Activated T-helper 1 cell treated with anti-CD3 and anti-CD28 coated beads, Interleukin-2, amount 50 U/mL, for 16 hours (primary cell): ENCODE measurements at places on chromosomes 6 and 20.

GRCh38 chr6:2225422-2226392, 19.7 kb downstream of the GMDS start:
- DNase-seq = no peak

DNA sequence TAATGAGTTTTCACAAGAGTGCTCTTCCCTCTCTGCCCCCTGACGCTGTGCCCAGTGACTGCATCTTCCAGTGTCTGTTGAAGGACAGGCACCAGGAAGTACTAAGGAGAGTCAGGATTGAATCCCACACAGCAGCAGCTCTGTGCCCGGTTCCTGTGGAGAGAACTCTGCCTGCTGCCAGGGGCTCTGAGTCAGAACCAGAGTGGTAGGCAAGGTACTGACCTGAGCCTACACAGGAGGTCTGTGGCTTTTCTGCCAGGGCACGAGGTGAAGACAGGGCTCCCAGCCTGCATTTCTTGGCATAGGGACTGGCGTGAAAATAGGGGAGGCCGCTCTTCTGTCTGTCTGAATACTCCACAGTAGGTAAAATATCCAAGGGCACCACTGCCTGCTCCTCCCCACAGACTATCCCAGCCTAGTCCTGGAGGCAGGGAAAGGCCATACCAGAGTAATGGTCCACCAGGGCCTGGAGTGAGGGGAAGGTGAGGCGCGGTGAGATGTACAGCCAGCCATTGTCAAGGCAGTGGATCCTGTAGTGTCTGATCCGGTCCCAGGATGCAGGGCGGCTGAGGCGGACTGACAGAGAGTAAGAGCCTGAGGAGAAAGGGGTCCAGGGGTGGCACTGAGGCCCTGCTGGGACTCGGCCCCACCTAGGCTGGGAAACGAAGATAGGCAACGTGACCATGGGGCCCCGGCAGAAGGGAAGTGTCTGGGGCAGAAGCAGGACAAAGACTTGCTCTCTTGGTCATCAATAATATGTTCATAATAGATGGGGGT, 9.4 kb downstream of the RAB5IF start:
- no peak for DNase-seq

DNA sequence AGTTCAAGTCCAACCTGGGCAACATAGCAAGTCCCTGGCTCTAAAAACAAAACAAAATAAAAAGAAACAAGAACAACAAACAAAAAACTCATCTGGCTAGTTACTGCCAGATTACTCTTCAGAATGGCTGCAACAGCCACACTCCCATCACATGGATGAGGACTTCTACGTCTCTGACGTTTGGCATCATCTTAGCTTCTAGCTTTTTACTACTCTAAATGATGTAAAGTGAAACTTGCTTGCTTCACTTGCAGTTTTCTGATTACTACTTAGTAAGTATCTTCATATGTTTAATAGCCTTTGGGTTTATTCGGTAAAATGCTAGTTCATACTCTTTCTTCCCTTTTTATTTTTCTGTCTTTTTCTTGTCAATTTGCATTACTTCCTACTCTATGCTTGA, 161.1 kb upstream of the CARMIL1 start:
- DNase-seq = no peak

DNA sequence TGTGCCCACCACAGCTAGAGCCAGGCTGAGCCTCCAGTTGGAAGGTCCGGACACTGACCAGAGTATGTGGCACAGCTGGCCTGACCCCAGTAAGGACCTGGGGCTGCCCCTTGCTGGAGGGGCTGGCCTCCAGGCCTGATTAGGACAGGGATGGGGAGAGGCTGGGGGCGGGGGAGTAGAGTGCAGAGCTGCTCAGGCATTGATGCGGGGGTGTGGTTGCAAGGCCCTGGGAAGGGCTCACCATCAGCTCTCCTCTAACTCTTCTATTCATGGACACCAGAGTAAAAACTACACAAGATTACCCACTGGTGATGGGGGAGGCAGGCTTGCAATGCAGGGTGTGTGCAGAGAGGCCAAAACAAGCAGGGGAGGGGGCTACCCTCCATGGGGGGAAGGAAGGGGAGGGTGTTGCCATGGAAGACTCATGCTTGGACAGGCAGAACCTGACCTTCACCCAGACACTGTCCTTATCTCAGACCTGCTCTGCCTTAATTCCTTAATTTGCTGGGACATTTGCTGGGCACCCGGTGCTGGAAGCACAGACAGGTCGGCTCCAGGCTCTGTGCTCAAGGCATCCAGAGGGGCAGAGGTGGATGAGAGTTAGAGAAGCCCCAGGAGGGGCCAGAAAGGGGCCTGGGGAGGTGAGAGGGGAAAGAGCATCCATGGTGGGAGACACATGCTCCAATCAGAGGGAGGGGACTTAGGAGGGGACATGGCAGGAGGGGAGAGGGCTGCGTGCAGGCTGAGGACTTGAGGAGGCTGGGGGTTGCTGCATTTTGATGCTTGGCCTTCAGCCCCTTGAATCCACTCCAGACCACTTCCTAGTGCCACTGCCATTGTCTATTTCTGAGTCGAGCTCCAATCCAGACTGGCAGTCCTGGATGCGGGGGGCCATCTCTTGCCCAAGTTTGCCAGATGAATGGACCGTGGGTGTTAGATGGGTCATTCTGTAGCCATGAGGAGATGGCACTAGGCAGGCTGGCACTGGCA, 7.6 kb upstream of the EMILIN3 start:
- DNase-seq = no peak

- DNase-seq = no peak
Observed at GRCh38 chr6:15620611-15621010, 42.2 kb downstream of the DTNBP1 start.

DNA sequence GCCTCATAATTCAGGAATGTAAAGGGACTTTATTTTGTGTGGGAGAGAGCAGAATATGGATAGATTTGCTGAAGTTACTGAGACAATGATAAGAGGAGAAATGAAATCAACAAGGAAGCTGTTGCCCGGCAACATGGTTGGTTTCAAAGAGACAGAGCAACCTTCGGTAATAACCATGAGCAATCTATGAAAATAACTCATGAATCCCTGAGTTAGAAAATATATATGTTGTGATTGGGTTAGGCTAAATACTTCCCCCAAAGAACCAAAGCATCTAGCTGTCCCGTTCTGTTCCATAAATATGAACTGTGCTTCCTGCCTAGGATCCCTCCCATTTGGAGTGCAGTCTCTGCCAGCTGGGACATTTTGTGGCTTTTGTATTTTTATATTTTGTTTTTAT, 23.1 kb downstream of the SERPINB1 start:
- no peak for DNase-seq

- DNase-seq = no peak
Observed at GRCh38 chr20:58595167-58595566, 55.9 kb upstream of the STX16 start.

DNA sequence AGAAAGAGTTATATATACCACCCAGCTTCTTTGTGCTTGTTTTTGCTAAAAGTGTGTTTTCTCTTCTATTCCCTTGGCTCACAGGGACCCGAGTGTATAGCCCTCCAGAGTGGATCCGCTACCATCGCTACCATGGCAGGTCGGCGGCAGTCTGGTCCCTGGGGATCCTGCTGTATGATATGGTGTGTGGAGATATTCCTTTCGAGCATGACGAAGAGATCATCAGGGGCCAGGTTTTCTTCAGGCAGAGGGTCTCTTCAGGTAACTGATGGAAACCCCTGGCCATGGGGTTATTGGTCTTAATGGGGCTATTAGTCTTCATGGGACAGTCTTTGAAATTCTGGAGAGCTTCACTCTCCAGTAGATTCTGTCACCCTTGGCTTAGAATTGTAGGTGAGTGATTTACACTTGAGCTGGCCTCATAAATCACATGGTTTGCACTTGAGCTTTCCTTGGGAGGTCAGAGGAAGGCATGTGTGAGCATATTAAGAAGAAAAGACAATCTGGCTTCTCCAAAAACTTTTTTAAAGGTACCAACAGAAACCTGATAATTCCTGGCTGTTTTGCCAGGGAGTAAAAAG, 3.0 kb downstream of the PIM1 start:
- no peak for DNase-seq

- DNase-seq = no peak
Observed at GRCh38 chr20:22525821-22526220, 58.6 kb downstream of the FOXA2 start.

DNA sequence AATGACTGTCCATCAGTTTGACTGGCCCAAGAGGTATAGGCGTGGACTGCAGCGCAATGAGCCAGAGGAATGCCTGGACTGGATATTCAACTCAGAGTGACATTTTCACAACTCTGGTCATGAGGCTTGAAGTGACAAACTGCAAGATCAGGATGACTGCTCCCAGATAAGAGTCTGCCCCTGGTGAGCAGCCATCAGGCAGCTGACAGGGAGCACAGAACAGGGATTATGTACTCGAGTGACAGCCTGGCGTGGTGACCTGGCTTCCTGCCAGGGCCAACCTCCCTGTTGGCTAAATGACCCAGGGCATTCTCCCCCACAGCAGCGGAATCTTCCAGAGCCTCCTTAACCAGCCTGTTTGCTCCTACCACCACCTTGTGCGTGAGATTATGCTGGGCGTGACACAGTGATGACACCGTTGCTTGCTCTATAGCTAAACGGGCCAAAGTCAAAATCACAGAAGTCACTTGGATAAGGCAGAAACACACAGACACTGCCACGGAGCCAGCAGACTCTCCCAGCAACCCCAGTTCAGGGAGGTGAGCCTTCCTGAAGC, 209.1 kb upstream of the JARID2 start:
- no peak for DNase-seq

DNA sequence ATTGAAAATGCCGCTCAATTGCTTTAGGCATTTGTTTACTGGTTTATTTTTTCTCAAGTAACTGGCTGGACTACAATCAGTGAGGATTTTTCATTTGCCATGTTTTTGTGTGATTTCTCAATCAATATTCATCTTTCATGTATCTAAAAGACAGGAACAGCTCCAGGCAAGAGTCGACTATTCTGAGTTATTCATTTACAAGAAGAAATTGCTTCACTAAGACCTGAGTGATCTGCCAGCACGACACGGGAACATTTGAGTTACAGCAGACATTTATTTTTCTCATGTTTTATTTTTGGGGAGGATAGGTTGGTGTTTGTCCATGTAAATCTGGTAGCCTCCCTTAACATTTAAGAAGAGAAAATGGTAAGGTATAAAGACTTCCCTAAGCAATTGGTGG, 124.1 kb downstream of the CBLN4 start:
- DNase-seq = no peak

DNA sequence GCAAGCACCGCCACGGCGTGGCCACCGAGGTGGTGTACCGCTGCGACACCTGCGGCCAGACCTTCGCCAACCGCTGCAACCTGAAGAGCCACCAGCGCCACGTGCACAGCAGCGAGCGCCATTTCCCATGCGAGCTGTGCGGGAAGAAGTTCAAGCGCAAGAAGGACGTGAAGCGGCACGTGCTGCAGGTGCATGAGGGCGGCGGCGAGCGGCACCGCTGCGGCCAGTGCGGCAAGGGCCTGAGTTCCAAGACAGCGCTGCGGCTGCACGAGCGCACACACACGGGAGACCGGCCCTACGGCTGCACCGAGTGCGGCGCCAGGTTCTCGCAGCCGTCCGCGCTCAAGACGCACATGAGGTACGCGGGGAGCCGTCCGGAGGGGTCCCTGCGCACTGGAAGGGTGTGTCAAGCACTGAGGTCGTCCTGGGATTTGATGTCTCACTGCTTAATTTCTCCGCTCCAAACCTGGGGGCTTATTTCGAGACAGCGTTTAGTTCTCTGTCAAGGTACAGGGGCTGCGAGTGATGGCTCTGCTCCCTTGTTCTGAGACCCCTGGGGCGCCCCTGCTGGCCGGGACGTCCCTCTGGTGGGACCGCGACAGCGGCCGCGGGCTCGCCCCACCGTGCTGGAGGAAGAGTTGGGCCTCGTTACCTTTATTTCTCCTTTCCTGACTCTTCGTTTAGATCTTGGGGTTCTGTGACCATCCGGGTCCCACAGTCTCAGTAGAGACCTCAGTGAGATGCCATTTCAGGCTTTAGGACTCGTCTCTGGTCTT, 3.6 kb downstream of the GZF1 start:
- DNase-seq = no peak

DNA sequence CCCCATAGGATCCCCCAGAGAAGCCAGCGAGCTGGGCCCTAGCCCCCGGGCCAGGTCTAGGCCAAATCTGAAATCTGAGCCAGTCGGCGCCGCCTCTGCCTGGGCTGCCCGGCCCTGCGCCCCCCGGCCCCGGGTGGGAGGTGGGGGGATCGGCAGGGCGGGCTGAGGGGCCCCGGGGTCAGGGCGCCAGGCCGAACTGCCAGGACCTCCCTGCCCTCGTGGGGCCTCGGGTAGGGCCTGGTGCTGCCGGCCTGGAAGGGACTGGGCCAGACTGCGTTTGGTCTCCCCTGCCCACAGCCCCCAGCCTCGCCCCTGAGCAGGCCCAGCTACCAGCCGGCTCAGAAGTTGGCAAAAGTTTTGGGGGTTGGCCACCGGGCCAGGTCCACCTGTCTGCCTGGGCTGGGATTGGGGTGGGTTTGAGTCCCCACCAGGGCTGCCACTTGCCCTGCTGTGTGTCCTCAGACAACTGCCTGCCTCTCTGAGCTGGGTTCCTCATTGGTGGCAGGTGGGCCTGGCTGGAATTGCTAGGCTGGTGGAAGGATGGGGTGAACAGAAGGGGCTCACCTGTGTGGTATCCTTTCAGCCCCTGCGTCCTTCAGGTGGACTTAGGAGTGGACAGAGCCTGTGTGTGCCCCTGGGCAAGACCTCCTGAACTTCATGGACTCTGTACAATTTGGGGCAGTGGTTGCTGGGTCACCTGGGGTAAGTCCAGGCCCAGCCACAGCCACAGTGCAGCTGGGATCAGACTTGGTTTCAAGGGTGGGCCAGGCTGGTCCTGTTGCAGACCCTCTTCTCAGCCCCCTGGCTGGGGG, 801 bp downstream of the SRC start:
- DNase-seq = no peak

GRCh38 chr6:136550045-136550329, 235 bp downstream of the MAP7 start:
- no peak for DNase-seq

DNA sequence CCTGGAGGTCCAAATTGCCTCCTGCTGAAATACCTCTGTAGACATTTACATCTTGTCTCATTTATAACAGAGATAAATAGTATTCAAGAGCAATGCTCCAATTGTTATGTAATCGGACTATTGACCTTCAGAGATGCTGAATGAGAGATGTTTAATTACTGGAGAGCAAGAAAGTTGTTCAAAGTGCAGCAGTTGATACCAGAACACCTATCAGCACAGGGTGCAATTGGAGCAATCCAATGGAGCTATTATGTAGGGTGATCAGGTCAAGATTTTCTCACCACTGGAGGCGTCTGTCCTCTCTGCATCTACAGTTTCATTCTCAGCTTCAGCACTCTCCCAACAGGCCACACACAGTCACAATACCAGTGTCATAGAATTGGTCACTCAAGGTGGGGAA, 19.5 kb upstream of the TMX4 start:
- DNase-seq = no peak

GRCh38 chr6:127938701-127939100, 37.8 kb upstream of the THEMIS start:
- DNase-seq = no peak

GRCh38 chr6:16474772-16475493, 236.5 kb downstream of the GMPR start:
- DNase-seq = no peak

DNA sequence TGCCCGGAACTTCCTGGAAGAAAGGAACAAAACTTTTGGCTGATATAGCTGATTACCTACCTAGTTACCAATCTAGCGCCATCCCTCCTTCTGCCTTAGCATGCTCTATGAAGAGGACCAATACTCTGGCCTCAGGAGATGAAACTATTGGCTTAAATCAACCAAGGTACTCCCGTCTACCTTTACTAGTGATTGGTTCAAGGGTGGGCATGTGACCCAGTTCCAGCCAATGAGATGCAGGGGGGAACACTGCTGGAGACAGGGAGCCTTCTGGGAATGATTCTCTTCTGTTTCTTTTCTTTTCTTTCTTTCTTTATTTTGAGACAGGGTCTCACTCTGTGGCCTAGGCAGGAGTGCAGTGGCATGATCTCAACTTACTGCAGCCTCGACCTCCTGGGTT, 72.6 kb upstream of the CCDC167 start:
- DNase-seq = no peak
